ENCODE measurements at places on chromosomes 3 and 15. TPM values are rescaled to one million over a fixed set of nuclear protein-coding genes. Genes with fewer than 3 reads are reported as not detected.

- DNase-seq = no peak
Measured at GRCh38 chr3:167287308-167287707, 92.8 kb downstream of the ZBBX start.

NLGN1 gene
- 1.4 TPM for total RNA-seq

GRCh38 chr3:42732196-42732828 lies 29.7 kb upstream of the HHATL start:
- DNase-seq = no peak

ERC2 gene
- total RNA-seq = 0.75 TPM

GRCh38 chr15:62849316-62850106 lies 193.0 kb upstream of the TPM1 start:
- DNase-seq = no peak

A4GNT gene
- not detected for total RNA-seq

DNA sequence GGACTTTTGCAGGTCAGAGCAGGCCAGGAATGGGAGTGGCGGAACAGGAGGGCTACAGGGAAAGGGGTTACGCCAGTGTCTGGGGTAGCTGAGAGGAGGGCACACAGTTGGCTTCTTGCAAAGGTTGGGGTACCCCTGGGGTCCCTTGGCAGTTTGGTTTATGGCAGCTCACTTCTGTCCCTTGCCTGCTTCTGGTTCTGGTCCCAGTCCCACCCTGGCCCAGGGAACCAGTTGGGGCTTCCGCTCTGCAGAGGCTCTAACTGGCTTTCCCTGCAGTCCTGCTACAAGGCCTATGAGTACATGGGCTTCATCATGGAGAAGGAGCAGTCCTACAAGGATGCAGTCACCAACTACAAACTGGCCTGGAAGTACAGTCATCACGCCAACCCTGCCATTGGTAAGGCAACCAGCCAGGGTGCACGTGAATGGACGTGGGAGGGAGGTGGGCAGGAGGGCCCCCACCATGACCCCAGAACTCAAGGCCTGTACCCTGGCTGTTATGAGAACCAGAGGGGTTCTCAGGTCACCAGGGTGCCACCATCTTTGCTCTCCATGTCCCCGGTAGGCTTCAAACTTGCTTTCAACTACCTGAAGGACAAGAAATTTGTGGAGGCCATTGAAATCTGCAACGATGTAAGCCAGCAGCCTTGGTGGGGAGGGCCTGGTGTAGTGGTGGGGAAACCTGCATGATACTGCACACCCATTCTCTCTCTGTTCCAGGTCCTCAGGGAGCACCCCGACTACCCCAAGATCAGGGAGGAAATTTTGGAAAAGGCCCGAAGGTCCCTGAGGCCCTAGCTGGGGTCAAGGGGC lies 15.2 kb downstream of the CSRNP1 start:
- DNase-seq = no peak

DNA sequence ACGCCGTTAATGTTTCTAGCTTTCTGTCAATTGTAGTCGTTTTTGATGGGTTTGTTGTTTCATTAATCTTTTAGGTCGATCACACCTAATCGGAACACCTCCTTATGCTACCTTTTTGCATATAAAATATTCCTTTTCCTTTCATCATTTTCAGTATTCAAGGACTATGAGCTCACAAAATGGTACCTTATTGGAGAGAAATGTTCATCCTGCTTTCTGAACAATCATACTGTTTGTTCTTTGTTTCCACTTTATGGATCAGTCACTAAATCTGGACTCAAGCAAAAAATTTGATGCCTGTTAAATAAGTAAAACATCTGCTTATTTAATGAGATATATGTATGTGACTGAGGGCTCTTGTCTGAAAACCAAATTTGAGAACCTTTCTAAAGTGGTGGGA lies 1.1 kb downstream of the KIF15 start:
- no peak for DNase-seq

DNA sequence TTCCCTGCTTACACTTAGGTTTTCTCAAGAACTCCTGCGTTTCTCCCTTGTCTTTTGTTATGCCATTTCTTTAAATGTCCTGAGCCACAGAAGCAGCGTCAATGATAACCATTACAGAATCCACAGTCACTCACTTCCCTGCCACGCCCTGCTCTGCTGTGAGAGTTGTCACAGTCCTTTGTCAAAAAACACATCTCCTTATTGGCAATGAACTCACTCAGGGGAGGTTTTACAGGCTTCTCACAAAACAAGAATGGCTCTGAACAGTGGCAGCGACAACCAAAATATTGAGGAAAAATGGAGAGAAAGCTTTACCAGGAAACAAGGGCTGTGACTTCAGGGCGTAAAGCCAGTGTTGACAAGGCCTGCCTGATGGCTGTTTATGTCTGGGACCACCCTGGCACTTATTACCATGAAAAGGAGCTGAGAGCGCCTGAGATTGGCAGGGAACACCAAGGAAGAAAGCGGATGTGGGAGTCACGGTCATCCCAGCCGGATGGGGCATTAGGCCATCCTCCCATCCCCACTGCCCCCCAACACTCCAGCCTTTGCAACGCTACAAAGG lies 111.5 kb downstream of the ADAMTS9 start:
- no peak for DNase-seq

AADACL2 gene
- total RNA-seq = not detected

KNG1 gene
- total RNA-seq = not detected

DNA sequence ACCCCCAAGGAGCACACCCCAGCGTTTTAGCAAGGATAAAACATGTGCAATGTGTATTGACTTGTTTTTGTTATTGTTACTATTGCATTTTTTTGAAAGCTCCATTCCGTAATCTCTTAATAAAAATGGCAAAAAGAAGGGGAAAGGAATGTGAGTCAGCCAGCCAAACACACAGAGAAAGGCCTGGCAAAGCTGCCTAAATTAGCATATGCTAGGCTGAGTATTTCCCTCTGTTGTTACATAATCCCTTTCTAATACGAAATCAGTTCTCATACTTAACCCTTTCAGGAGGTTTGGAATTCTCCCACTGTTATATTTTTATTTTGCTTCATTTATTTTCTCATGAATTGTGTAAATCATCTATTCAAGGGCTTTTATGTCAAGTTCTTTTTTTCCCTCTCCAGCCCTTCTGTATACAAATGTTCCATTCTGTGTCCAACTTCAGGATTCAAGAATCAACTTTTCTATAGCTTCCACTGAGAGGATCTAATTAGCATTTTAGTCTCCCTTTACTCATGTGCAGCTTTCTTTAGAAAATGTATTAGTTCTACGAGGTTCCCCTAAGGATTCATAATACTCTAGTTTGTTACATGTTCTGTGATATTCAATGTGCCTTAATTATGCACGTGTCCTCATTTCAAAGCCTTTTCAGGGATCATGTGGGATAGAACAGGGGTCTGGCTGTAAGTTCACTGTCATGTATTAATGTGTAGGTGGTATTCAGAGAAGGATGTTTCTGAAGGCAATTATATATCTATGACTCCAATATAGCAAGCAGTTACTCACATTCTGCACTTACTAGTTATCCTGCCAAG lies 9.2 kb downstream of the CADM2 start:
- no peak for DNase-seq

ZIC1 gene
- total RNA-seq = not detected

- peak; percentile 73 for DNase-seq
Measured at GRCh38 chr3:52001443-52001974, 5.8 kb upstream of the RPL29 start.

GRCh38 chr3:8313560-8314267 lies 187.9 kb upstream of the LMCD1 start:
- no peak for DNase-seq

DNA sequence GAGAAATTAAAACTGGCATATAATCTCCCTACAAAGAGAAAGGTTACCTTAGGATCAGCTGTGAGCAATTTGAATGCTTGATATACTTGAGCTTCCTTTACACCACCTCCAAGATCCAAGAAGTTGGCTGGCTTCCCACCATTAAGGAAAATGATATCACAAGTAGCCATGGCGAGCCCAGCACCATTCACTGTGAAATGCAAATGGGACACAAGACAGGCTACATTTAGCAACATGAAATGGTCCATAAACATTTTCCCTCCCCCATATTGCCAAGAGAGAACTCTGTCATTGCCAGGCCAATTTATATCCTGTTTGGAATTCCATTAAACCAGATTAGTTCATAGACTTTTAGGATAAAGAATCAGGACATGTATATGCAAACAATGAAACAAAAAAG lies 158.7 kb downstream of the SUCLG2 start:
- DNase-seq = no peak

CLSTN2 gene
- not detected for total RNA-seq

CPLX3 gene
- total RNA-seq = not detected

GRCh38 chr3:15486020-15486419 lies 35.5 kb downstream of the COLQ start:
- DNase-seq = no peak

SKOR1 gene
- total RNA-seq = 0.13 TPM

GRCh38 chr3:141235661-141236171 lies 4.1 kb downstream of the PXYLP1 start:
- no peak for DNase-seq

DNA sequence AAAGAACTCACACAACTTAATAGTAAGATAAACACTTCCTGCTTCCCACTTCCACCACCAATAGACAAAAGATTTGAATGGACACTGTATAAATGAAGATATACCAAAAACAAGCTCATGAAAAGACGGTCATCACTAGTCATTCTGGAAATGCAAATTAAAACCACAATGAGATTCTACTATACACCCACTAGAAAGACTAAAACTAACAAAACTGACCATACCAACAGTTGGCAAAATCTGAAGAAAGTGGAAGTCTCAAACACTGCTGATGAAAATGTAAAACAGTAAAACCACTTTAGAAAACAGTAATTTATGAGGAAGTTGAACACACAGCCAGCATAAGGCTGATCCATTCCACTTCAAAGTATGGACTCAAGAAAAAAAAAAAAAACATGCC lies 35.6 kb upstream of the CD96 start:
- DNase-seq = no peak

CYP19A1 gene
- not detected for total RNA-seq
